ENCODE measurements at places on chromosomes 7 and 10. TPM values are rescaled to one million over a fixed set of nuclear protein-coding genes. Genes with fewer than 3 reads are reported as not detected.

NUTM2E gene
- 0.25 TPM for total RNA-seq

GSDME gene
- 41.6 TPM for total RNA-seq

RAMP3 gene
- not detected for total RNA-seq

RBP3 gene
- total RNA-seq: not detected

C10orf143 gene
- total RNA-seq: 0.27 TPM
